ENCODE measurements at places on chromosomes 4 and X.

- DNase-seq, result no peak
Observed at GRCh38 chr4:37728064-37728463, 41.9 kb upstream of the RELL1 start.

- DNase-seq, result no peak
Observed at GRCh38 chrX:140944710-140945109, 57.7 kb upstream of the SPANXB1 start.

DNA sequence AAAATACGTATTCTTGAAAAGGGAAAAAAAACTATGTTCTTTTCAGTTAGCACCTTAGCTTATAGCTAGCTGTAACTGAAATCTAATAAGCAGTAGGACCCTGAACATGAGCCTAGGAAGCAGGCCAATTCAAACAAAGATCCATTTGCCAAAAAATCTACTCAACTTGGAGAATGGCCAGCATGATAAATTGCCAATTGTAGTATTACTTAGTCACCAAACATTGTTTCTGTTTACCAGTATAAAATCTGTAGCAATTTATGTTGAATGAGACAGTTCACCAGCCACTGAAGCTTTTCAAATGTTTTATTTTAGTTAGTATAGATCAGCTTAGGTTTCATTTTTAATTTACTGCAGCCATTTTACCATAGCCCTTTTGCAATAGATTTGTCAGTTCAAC, 323.6 kb upstream of the DIPK2B start:
- no peak for DNase-seq

GRCh38 chr4:123343400-123344041, 53.1 kb upstream of the SPRY1 start:
- no peak for DNase-seq

Data from activated CD8-positive, alpha-beta memory T cell treated with anti-CD3 and anti-CD28 coated beads, Interleukin-2, amount 10 ng/mL, durations not matched to agents 7 days and 5 days (primary cell).